ENCODE measurements at places on chromosomes 7 and 10. TPM values are rescaled to one million over a fixed set of nuclear protein-coding genes. Genes with fewer than 3 reads are reported as not detected.

DNA sequence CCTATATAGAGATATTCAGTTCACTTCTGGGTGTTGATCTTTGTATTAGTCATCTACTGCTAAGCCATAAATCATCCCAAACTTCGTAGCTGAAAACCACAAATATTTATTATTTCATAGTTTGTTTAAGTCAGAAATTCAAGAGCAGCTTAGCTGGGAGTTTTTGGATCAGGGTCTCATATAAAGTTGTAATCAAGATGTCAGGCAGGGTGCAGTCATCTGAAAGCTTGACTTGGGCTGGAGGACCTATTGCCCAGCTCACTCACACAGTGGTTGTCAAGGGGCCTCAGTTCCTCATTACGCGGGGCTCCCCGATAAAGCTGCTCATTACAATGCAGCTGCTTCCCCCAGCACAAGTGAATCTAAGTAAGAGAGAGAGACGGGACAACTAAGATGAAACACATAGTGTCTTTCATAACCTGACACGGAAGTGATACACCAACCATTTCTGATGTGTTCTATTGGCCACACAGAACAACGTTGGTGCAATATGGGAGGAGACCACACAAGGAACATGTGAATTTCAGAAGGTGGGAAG lies 15.7 kb downstream of the PPP1R3C start:
- DNase-seq, result no peak

- no peak for DNase-seq
Measured at GRCh38 chr7:25968205-25968993, 183.6 kb upstream of the NFE2L3 start.

GRCh38 chr7:148276314-148277041 lies 314.1 kb upstream of the C7orf33 start:
- no peak for DNase-seq

DNA sequence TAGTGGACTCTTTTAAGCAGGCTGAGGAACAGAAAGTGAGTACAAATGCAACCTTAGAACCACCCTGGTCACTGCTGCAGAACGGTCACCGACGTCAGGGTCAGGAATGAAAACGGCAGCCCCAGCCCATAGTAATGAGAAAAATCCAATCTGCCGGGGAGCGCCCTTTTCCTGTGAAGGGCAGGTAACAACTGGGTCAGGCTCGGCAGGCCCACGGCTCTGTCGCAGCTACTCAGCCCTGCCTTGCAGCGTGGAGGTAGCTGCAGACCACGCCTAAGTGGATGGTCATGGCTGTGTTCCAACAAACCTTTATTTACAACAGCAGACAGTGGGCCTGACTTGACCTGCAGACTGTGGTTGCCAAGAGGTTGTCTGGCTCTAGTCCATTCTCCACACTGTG lies 563.2 kb downstream of the DNAJB6 start:
- no peak for DNase-seq

Gene CAMK2B
- 2.2 TPM for total RNA-seq

- DNase-seq, result no peak
Measured at GRCh38 chr10:124696446-124697392, 47.5 kb downstream of the FAM53B start.

Gene DRGX
- total RNA-seq, result not detected

DNA sequence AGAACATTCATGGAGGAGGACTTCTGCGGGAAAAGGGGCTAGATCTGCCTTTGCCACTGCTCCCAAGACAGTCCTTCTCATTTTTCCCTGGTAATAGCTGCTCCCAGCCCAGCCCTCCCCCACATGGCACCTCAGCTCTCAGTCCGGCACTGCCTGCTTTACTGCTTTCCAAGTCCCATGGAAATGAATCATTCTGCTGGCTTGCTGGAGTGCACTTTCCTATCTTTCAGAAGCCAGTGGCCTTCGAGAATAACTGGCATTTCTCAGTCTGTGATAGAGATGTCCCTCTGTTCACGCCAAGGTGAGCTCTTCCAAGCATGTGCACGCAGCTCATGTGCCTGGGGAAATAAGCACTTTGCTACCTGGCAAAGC lies 61.4 kb downstream of the SYPL1 start:
- no peak for DNase-seq

DNA sequence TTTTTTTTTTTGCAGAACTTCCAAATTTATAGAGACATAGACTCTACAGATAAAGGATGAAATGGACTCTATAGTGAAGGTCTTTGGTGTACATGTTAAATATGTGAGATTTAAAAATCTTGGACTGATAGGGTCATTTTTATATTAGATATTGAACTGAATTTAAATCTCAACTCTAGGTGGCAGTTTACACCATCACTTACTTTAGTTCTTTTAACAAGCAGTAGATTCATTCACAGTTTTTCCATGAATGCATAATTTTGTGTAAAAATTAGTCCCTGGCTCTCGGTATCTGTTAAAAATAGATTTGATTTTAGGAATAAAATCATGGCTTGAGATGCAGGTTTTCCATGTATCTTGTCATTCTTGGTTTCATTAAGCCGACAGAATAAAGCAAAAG lies 31.1 kb upstream of the SNX13 start:
- DNase-seq, result no peak

DNA sequence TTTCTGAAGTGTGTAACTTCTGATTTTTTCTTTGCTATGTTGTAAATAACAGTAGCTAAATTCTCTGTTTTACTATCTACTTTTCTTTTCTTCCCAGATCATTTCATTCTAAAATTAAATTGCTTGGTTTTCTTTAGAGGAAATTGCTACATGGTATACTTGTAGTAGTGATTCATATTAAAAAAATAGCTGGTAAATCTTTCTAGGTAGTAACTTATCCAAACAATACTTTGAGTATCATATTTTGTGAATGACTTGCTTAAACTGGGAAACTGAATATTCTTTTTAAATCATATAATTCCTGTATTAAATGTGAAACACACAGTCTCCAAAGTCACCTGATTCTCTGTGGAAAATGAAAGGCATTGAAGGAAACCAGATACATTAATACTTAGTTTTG lies 85.5 kb downstream of the ZNRF2 start:
- no peak for DNase-seq

Gene TDRD1
- 0.17 TPM for total RNA-seq

DNA sequence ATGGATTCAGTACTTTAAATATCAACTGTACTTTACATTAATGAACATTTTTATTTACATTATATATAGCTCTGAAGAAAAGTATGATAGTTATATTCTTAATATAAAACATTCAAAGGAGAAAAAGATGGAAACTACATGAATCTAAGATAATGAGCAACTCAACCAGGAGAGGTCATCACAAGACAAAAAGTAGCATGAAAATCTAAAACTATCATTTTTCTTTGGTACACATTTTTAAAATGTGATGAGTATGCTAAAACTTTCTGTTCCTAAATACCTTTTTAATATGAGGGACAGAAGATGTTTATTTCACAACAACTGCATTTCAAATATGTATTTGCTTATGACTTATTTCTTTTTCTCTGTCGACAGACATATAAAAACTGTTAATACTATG lies 2.4 kb downstream of the CNTNAP2 start:
- no peak for DNase-seq

Gene LRMDA
- 7.9 TPM for total RNA-seq

Gene CCDC3
- total RNA-seq, result 6.6 TPM

DNA sequence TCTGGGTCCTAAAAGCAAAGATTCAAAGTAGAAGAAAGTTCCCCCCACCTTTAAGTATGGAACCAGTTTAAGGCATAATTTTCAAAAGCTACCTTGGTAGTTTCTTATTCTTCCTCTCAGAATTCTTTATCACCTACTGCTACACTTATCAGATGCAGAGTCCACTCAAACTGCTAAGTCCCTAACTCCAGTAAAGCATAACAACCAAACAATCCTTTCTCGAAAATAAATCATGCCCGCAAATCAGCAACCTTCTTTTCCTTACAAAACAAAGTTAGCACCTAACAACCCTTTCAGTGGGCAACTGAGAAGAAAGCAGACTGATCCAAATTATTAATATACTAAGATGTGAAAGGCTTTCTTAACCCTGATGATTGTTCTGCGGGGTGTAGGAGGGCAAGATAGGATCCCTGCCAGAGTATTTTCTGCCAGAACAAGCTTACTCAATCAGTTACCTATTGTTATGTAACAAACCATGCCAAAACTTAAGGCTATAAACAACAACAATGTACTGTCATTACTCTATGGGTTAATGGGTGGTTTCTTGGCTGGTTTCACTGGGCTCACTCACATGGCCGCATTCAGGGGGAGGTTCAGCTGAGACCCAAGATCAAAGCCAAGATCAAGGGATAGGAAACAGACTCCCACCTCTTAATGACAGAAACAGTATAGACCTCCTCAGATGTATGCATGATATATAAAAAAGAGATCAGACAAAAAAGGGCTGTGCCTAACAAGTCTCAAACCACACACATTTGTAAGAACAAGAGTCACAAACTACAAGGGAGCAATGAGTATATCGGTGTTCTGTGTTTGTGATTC lies 42.0 kb downstream of the CCDC6 start:
- no peak for DNase-seq

DNA sequence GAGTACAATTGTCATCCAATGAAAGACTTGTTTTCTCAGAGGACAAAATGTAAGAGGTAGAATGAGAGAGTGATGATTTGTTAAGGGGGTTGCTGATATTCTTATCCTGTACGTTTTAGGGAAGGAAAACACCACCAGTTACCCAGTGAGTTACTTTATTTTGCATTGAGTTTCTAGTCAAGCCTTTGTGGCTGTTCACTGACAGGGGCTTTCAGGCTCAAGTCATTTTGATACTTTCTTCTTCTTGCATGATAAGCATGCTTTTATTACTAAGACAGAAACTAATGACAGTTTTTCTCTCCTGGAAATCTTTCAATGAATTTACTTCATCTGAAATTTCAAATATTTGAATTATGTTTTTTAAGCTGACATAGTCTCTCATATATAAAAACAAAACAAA lies 710.2 kb upstream of the POM121L12 start:
- no peak for DNase-seq

- DNase-seq, result no peak
Measured at GRCh38 chr10:23081221-23081750, 14.1 kb upstream of the MSRB2 start.

Gene IL2RA
- 1.6 TPM for total RNA-seq

Gene PPP1R9A
- total RNA-seq, result 4.1 TPM
